ENCODE measurements at places on chromosomes 5 and 9.
A peak's percentile ranks its signal among the peaks of the same experiment; 100 is the strongest.

GRCh38 chr9:69155341-69156030, 18.6 kb upstream of the TJP2 start:
- no peaks in the 10 kb centered on the region for H3K36me3 ChIP-seq
- H3K4me3 ChIP-seq, result no peak overlapping the region
- no peaks in the 10 kb centered on the region for H3K27me3 ChIP-seq
- no peak for DNase-seq
- H3K27ac ChIP-seq, result no peak overlapping the region

GRCh38 chr9:93617273-93617672, 40.9 kb downstream of the PHF2 start:
- H3K27me3 ChIP-seq, result no peaks in the 10 kb centered on the region
- H3K27ac ChIP-seq, result no peak overlapping the region
- H3K4me1 ChIP-seq, result peaks cover 6% of the 10 kb centered on the region
- DNase-seq, result no peak

DNA sequence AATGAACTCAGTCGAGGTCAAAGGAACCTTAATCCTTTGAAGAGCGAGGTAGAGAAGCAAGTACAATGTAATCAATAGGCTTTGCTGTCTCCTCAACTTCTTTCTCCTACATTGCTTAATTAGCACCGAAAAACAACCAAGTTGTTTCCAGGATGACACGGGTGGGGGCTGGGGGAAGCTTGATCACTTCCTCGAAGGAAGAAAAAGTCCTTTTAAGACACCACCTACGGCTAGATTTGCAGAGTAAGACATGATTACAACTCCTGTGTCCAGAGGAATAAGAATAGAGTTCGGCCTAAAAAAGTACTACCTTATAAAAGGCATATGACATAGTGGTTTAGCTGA, 811 bp upstream of the ARRDC3 start:
- peak overlapping the region; percentile 89 for H3K4me3 ChIP-seq
- H3K36me3 ChIP-seq, result no peaks in the 10 kb centered on the region
- peak overlapping the region; percentile 98 for H3K27ac ChIP-seq
- DNase-seq, result peak; percentile 44

GRCh38 chr5:149345892-149346222, 558 bp downstream of the GRPEL2 start:
- H3K27me3 ChIP-seq, result no peaks in the 10 kb centered on the region
- peak overlapping the region; percentile 91 for H3K4me3 ChIP-seq
- H3K4me1 ChIP-seq, result peaks cover 38% of the 10 kb centered on the region
- H3K27ac ChIP-seq, result peak overlapping the region; percentile 6

DNA sequence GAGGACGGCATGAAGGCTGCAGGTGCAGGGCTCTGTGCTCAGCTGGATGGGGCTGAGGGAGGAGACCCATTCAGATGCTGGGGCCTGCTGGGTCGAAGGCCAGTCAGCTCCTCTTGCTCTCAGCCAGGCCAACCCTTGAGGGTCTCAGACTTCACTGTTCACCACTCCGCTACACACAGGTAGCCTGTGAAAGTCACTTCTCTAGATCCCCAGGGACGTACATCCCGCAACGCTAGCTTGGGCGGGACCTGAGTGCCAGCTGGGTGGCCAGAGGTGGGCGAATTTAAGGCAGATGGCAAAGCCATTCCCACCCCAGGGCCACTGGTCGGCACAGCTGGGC, 42.2 kb upstream of the FCN1 start:
- no peaks in the 10 kb centered on the region for H3K4me1 ChIP-seq
- DNase-seq, result no peak
- H3K27ac ChIP-seq, result no peak overlapping the region

DNA sequence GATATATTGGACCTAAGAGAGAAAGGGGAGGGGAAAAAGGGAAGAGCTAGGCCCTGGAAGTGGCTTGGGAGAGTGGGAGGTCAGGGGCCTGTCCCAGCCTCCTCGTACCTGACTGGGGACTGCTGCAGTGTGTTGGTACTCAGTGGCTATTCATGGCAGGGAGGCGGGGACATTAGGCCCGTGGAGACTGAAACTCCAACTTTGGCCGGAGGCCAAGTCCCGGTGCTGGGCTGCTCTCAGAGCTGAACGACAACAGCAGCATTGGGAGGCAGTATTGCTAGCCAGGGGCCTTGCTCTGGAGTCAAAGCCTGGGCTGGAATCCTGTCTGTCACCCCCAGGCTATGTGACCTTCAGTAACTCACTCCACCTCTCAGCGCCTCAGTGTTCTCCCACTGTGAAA, 37.8 kb downstream of the NEURL1B start:
- peaks cover 10% of the 10 kb centered on the region for H3K27me3 ChIP-seq
- H3K36me3 ChIP-seq, result peaks cover 2% of the 10 kb centered on the region
- H3K4me3 ChIP-seq, result no peak overlapping the region
- no peaks in the 10 kb centered on the region for H3K4me1 ChIP-seq
- no peak overlapping the region for H3K27ac ChIP-seq

DNA sequence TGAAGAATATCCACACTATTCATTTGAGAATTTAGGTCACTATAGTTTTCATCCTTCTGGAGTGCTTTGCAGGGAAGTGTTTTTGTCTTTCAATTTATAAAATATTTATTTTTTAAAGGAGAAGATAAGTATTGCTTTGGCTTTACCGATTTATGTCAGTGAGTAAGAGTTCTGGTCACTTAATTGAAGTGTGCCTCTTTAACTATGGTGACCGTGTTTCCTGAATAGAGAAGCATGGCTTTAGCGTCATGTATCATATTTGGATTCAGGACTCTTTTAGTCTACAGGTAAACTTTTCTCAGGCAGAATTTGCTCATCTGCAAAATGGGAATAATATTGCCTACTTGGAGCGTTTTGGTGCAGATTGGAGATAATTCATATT, 902 bp downstream of the BDP1 start:
- H3K27ac ChIP-seq, result no peak overlapping the region
- H3K27me3 ChIP-seq, result no peaks in the 10 kb centered on the region
- peak overlapping the region; percentile 63 for H3K4me3 ChIP-seq

DNA sequence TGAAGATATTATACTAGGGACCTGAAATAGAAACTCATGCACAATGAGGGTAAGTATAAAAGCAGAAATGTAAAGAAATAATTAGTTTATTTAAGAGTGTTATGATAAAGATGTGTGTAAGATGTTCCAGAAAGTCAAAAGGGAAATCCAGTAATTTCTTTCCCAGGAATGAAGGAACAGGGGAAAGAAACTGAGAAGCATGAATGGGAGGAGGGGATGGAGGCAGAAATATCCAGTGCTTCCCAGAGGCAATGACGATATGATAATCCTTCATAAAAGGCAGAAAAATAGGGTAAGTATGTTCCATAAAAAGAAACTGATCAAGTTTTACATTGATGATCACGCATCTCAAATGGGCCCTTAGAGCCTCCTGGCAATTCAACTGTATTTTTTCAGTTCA, 120.7 kb upstream of the LPAR1 start:
- H3K4me3 ChIP-seq, result no peak overlapping the region
- no peaks in the 10 kb centered on the region for H3K4me1 ChIP-seq
- H3K36me3 ChIP-seq, result no peaks in the 10 kb centered on the region

- no peaks in the 10 kb centered on the region for H3K36me3 ChIP-seq
- no peak for DNase-seq
- no peak overlapping the region for H3K27ac ChIP-seq
- H3K4me1 ChIP-seq, result no peaks in the 10 kb centered on the region
Measured at GRCh38 chr5:130550562-130550928, 614.5 kb downstream of the HINT1 start.

GRCh38 chr5:35622974-35623373, 5.3 kb downstream of the SPEF2 start:
- H3K27me3 ChIP-seq, result peaks cover 3% of the 10 kb centered on the region
- no peak overlapping the region for H3K27ac ChIP-seq
- H3K4me1 ChIP-seq, result peaks cover 2% of the 10 kb centered on the region
- DNase-seq, result no peak
- H3K4me3 ChIP-seq, result no peak overlapping the region

GRCh38 chr5:73250645-73251044, 77.7 kb downstream of the TMEM174 start:
- H3K27ac ChIP-seq, result no peak overlapping the region
- no peaks in the 10 kb centered on the region for H3K4me1 ChIP-seq
- no peak overlapping the region for H3K4me3 ChIP-seq
- peaks cover 17% of the 10 kb centered on the region for H3K27me3 ChIP-seq
- no peak for DNase-seq
- H3K36me3 ChIP-seq, result no peaks in the 10 kb centered on the region

DNA sequence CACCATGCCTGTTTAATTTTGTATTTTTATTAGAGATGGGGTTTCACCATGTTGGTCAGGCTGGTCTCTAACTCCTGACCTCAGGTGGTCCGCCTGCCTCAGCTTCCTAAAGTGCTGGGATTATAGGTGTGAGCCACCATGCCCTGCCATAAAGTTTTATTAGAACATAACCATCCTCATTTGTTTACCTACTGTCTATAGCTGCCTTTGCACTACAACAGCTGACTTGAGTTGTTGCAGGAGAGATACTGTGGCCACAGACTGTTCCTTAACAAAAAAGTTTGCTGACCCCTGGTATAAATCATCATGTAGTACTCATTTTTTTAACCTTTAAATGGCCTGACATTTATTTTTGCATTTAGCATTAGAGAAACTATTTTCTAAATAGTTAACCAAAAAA, 31.7 kb downstream of the SNX30 start:
- H3K27ac ChIP-seq, result no peak overlapping the region
- no peaks in the 10 kb centered on the region for H3K4me1 ChIP-seq
- no peaks in the 10 kb centered on the region for H3K27me3 ChIP-seq
- no peak overlapping the region for H3K4me3 ChIP-seq
- DNase-seq, result no peak
- no peaks in the 10 kb centered on the region for H3K36me3 ChIP-seq

GRCh38 chr9:761793-762560, 79.5 kb upstream of the DMRT1 start:
- H3K27ac ChIP-seq, result no peak overlapping the region
- no peak for DNase-seq

GRCh38 chr9:90966480-90967144, 165.0 kb downstream of the SYK start:
- no peaks in the 10 kb centered on the region for H3K4me1 ChIP-seq
- DNase-seq, result no peak
- no peaks in the 10 kb centered on the region for H3K36me3 ChIP-seq
- H3K27ac ChIP-seq, result no peak overlapping the region
- H3K4me3 ChIP-seq, result no peak overlapping the region

- no peak overlapping the region for H3K27ac ChIP-seq
- no peaks in the 10 kb centered on the region for H3K36me3 ChIP-seq
- peaks cover 23% of the 10 kb centered on the region for H3K27me3 ChIP-seq
- no peak overlapping the region for H3K4me3 ChIP-seq
Measured at GRCh38 chr5:142654578-142655058, 31.3 kb downstream of the FGF1 start.

Measured in thymus (tissue), 14 donors.